ENCODE measurements at places on chromosomes 2 and 18.

DNA sequence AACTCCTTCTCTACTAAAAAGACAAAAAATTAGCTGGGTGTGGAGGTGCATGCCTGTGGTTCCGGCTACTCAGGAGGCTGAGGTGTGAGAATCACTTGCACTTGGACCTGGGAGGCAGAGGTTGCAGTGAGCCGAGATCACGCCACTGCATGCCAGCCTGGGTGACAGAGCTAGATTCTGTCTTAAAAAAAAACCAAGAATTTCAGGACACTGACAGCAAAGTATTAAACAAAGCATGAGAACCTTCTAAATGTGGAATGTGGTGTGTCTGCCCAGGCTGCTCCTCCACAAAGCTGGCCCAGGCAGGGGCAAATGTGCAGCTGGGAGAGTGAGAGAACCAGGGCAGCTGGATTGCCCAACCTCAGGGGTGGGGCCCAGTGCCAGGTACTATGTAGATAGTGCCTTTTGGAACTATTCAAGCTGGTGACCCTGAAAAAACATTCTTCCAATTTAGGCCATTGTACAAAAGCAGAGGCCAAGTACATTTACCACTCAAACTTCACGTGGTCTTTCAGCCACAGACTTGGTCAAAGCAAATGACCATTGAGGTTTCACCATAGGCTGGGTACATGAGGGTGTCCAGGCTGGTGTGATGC lies 6.7 kb upstream of the UGT1A5 start:
- H3K27me3 ChIP-seq, result peaks cover 5% of the 10 kb centered on the region
- no peak overlapping the region for H3K4me3 ChIP-seq
- H3K4me1 ChIP-seq, result no peaks in the 10 kb centered on the region
- no peak for DNase-seq
- no peak overlapping the region for H3K27ac ChIP-seq

DNA sequence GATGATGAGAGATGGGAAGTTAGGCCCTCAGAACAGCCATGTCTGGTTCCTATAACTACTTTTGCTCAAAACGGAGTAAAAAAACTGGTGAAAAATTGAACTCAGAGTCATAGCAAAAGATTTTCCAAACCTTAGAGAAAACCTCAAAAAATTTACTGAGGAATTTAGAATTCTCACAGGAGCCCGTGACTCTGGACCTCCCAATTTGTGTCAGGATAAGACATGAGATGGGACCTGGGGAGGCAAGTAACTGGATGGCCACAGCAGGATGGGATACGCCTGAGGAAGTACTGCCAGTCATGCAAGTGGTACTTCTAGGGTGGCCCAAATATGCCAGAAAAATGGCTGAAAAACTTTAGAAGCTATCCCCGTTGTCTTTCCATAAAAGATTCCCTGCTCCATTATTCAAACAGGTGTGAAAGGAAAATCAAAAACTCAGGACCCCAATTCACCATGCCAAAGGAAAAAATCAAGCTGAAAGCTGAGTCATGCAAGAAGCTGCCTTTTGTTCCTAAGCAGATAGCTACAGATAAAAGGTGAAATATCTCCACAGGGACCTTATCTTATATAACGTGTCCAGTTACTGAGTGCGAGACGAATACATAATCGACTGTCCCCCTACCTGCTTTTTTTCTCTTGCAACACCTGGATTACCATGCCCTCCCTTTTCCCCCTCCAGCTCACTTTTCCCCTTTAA lies 34.1 kb upstream of the LIPG start:
- no peak overlapping the region for H3K4me3 ChIP-seq
- no peak for DNase-seq
- H3K27ac ChIP-seq, result no peak overlapping the region
- peaks cover 5% of the 10 kb centered on the region for H3K27me3 ChIP-seq

- DNase-seq, result no peak
- H3K4me1 ChIP-seq, result no peaks in the 10 kb centered on the region
- H3K27me3 ChIP-seq, result peaks cover 2% of the 10 kb centered on the region
Measured at GRCh38 chr2:108220942-108221541, 18.7 kb upstream of the SULT1C3 start.

DNA sequence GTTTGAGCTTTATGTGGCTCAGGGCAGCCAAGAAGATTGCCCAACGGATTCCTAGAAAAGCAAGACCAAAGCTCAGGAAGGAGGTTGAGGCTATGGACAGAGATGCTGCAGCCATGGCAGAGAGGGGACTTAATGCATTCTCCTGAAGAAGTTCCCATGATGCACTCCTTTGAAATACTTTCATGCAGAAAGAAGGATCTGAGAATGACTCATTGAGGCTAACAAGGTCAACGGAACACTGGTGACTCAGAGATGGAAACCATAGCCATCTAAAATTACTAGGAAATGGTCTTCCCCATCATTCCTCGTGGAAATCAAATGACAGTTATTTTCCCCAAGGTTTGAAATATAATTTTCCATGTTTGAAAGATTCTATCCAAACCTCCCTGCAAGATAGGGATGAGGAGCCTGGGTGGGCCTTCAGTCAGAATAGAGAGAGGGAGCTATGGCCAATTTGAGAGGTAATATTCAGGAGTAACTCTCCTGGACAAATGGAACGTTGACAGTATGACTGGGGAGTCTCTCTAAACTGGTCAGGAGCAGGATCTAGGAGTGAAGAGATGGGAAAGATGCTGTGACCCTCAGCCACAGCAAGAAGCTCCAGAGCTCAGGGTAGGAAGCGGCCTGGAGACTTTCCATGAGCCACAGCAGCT lies 63.0 kb downstream of the REEP1 start:
- H3K27ac ChIP-seq, result peak overlapping the region; percentile 44
- peak; percentile 27 for DNase-seq
- peaks cover 7% of the 10 kb centered on the region for H3K27me3 ChIP-seq
- no peak overlapping the region for H3K4me3 ChIP-seq

GRCh38 chr2:134020608-134021007 lies 233.3 kb upstream of the MGAT5 start:
- DNase-seq, result no peak
- H3K27me3 ChIP-seq, result peaks cover 10% of the 10 kb centered on the region
- H3K4me1 ChIP-seq, result peaks cover 13% of the 10 kb centered on the region
- no peak overlapping the region for H3K4me3 ChIP-seq
- H3K27ac ChIP-seq, result no peak overlapping the region
- no peaks in the 10 kb centered on the region for H3K36me3 ChIP-seq

- H3K4me3 ChIP-seq, result no peak overlapping the region
- H3K4me1 ChIP-seq, result peaks cover 8% of the 10 kb centered on the region
- no peaks in the 10 kb centered on the region for H3K27me3 ChIP-seq
- no peak overlapping the region for H3K27ac ChIP-seq
- DNase-seq, result no peak
Measured at GRCh38 chr2:55175254-55176093, 56.6 kb downstream of the CLHC1 start.

DNA sequence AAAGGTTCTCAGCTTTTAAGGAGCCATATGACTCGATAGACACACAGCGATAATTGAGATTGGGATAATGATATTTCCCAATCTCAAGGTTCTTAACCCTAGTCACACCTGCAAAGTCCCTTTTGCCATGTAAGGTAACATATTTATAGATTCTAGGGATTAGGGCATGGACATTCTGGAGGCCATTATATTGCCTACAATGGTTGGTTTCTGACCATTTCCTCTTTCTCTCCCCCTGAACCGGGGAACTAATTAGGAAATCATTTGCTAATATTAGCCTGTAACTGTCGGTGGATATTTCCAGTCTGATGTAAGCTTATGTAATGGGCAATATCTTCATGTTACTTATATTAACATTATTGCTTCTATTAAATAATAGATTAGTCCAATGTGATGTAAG lies 40.8 kb upstream of the ARHGAP15 start:
- H3K4me3 ChIP-seq, result no peak overlapping the region
- no peak for DNase-seq
- H3K27ac ChIP-seq, result no peak overlapping the region
- peaks cover 24% of the 10 kb centered on the region for H3K4me1 ChIP-seq
- no peaks in the 10 kb centered on the region for H3K36me3 ChIP-seq
- no peaks in the 10 kb centered on the region for H3K27me3 ChIP-seq

GRCh38 chr2:28970464-28971160 lies 10.5 kb upstream of the TOGARAM2 start:
- H3K27me3 ChIP-seq, result no peaks in the 10 kb centered on the region
- H3K36me3 ChIP-seq, result no peaks in the 10 kb centered on the region
- no peak overlapping the region for H3K4me3 ChIP-seq
- no peak for DNase-seq
- H3K27ac ChIP-seq, result no peak overlapping the region
